ENCODE measurements at places on chromosomes 4 and X.

DNA sequence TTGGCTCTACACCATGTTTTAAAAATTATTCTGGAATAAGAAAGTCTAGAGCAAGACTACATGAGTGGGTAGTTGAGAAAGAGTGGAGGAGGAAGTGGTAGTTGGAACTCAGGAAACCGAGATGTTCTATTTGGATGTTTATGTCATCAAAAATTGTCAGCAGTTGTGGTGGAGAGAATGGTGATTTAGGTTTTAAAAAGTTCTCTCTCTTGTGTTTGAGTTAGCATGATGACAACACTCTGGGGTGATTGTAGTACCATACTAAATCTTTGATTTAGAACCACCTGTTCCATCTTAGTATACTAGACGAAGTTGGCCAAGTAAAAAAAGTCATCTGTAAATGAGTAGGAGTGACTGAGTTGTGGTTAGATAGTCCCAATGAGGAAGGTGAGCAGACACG is 40.7 kb downstream of the KLHL2 start:
- no peak for DNase-seq

DNA sequence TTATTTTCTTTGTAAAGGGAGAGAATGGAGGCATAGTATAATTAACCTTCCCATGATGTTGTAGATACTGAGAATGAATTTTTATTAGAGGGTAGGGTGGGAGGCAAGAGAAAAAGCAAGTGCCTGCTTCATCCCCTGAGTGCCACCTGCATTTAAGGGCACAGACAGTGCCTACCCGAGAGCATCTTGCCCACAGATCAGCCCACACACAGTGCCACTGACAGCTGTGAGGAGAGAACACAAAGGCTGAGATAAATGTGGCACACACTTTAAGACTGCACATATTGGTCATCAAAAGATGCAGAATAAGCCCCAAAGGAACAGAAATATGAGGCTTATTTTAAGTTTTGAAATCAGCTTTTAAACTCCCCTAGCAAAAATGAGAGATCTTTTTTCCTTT is 250.8 kb downstream of the SLC39A8 start:
- no peak for DNase-seq

- no peak for DNase-seq
Observed at GRCh38 chrX:24235084-24235710, 78.7 kb downstream of the SUPT20HL2 start.

- peak; percentile 57 for DNase-seq
Observed at GRCh38 chrX:119067023-119067739, 5.6 kb upstream of the CT47C1 start.

DNA sequence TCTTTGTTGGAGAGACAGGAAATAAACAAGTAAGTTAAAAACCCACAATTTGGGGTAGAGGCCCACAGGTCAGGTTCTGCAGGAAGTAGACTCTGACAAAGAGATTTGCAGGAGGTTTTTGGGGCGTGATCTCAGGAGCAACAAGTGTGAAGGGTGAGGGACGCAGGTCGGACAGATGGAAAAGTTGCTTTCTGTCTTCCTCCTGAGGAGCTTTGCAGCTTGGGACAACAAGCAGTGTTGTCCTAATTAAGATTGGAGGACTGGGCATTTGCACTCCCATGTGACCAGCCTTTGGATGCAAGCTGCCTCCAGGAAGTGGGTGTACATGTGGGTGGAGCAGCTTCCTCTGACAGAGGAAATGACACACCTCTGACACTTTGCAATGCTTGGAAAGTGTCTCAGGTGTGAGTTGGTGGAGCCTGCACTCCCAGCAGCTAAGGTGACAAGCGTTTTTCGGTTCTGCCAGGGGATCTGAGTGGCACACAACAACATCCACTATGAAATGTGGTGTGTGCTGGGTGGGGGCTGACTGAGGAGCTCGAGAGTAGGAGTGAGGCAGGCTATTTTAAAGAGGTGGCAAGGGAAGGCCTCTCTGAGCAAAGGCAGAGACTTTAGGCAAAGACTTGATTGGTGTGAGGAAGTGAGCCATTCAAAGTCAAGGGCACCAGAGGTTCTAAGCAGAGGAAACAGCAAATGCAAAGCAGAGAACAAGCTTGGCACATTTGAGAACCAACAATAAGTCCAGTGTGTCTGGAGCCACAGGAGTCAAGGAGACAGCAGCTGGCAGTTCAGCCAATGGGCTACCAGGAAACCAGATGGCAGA is 339.8 kb upstream of the GATB start:
- DNase-seq = no peak

GRCh38 chrX:17662391-17662790 is 74.9 kb upstream of the SCML1 start:
- no peak for DNase-seq

GRCh38 chrX:101749436-101749835 is 89.8 kb upstream of the ARMCX2 start:
- no peak for DNase-seq

- DNase-seq = no peak
Observed at GRCh38 chrX:147981038-147981752, at the start of gene FMR1NB. Gene FMR1NB (plus strand): TSS chrX:147981337. CDS start chrX:147981403, 66 bp downstream.

- peak; percentile 31 for DNase-seq
Observed at GRCh38 chr4:1376841-1377605, 29.2 kb downstream of the NKX1-1 start.

DNA sequence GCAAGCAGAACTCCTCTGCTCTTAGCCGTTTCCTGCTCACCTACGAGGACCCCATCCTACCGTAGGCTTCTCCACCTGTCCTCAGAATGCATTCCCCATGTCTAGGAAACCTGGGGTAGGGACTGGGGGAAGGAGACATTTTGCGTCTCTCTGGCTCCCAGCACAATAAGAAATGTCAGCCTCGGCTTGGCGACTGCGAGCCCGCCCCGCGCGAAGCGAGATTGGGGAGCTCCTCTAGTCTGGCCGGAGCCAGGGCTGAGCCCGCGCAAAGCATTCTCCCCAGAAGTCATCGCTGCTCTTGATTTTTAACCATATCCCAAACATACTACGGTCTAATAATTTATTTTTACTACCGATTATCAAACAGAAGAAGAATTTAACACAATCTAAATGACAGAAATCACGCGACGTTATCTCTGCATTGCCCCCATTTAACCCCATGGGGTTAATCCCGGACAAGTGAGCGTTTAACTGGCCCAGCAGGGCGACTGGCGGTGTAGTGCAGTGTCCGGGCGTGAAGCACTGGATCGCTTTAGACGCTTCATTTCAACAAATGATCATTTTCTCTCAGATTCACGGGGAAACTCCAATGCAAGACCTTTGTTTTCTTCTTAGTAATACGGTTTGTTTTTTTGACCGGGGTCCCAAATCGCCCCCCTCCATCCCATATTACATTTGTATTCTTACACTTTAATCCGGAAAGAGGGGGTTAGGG is 8.0 kb upstream of the PITX2 start:
- DNase-seq = no peak

- no peak for DNase-seq
Observed at GRCh38 chrX:153526801-153527200, 9.4 kb downstream of the ATP2B3 start.

- DNase-seq = no peak
Observed at GRCh38 chrX:150688911-150689451, 4.2 kb upstream of the MTMR1 start.

DNA sequence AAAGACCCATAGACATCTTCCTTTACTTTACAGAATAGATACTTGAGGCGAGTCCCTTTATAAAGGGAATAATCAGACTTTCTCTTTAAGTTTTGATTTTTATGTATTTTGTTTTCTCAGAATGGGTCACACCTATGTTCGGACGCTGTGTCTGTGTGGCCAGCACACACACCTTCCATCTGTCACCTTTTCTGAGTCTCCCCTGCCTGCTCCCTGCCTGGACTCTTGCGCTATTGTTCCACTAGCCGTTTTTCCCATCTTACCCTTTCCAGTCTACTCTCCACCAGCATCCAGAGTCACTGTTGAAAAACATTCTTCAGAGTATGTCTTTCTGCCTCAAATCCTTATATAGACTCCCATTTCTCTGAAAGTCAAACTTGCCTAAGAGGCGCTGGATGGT is 236.1 kb downstream of the MAML3 start:
- no peak for DNase-seq

GRCh38 chrX:110133735-110134370 is 130.9 kb downstream of the TMEM164 start:
- no peak for DNase-seq

DNA sequence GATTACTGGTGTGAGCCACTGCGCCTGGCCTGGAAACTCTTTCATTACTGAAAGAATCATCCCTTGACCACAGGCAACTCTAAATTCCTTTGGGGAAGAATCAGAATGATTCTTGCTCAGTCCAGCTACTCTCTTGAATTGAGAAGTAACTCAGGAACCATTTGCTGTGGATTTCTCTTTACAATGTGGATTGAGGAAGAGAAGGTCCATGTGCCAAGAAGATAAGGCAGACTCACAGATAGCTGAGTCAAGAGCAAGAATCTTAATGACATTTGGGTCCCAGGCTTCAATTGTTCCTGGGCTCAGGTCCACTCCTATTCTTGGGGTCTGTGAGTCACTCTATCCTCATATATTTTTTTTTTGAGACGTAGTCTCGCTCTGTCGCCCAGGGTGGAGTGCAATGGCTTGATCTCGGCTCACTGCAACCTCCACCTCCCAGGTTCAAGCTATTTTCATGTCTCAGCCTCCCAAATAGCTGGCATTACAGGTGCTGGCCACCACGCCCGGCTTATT is 6.2 kb upstream of the MGARP start:
- no peak for DNase-seq

DNA sequence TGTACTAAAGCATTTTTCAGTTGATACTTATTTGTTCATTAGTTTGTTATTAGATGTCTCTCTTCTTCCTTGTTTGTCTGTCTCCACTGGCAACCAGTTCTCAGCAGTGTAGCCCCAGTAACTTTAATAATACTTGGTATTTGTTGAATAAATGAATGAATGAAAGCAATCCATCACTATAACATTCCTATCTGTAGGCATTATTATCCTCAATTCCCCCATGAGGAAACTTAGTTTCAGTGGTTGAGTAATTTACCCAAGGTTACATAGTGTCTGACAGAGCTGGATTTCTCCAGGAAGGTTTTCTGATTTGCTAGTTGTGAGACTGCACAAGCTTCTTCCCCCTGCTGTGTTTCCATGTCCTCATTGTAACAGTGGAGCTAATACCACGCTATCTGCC is 27.8 kb upstream of the MAOB start:
- no peak for DNase-seq

DNA sequence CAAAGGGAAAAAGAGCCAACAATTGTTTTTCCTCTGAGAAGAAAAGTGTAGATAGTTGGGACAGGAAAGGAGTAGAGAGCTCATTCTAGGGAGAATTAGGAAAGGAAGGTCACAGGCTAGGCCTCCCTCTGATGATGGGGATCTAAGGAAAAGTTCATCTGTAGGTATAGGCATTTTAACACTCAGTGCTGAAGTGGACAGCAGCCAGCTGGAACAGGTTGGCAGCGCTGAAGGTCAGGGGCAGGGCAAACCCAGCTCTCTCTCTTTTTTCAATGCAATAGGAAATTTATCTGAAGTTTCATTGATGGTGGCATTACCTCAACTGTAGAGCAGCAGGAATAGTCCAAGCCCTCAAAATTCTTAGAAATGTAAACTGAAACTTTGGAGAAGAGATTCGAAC is 98.5 kb upstream of the ETNPPL start:
- no peak for DNase-seq

DNA sequence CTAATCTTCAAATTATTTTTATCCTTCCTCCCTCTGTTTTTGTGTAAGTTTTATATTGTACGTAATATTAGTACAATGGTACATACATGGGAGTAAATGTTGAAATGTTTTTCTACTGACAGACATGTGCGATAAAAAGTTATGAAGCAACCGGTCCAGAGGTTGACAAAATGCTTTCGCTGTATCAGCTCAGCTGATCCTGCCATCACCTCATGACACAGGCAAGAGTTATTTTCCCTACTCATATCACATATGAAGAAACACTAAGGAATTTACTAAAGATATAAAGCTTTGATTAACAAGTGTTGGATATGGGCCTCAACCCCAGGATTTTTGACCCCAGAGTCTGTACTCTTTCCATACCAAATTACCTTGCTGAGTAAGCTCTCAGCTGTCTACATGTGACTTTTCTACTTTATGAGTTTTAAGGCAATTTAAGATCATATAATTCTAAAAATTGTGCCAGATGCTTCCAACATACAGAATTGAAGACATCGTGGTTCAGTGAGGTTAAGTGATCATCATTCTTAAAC is 50.0 kb downstream of the CLCN5 start:
- DNase-seq = no peak

- no peak for DNase-seq
Observed at GRCh38 chr4:116328261-116328860, 757.0 kb downstream of the TRAM1L1 start.

DNA sequence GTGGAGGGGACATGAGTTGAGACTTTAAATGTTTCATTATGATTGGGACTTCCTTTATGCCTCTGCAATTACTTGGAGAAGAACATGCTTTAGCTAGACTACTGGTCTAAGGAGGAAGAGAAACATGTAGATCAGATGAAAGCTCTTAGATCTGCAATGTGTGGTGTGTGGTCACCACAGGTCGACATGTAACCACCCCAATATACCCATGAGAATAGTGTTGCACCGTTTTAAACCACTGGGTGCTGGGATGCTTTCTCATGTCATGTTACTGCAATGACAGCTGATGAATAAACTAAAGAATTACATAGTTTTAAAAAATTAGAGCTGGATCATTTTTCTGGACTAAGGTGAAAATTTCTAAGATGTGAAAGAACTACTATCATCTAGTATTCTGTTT is 1039.7 kb downstream of the RAPGEF2 start:
- DNase-seq = no peak

DNA sequence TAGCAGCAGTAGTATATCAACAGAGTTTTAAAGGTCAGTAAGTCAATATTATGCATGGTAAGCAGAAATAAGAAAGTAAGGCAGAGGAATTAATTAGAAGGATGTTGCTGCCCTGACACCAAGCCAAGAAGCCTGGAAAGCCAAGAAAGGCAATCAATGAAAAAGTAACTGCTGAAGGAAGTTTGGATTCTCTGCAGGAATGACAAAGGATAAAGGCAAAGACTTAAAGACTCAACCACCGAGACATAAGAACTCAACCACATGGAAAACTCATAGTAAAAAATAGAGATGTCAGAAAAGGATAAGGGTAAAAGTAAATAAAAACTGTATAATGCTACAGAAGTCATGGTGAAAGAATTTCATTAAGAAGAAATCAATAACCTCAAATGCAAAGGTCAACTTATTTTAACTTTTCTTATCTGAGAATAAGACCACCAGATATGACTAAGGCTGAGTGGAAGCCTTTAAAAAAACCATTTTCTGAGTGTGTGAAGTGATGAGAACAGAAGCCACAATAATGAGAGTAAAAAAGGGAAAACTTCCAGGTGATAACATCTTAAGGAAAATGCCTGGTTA is 55.2 kb downstream of the NEK1 start:
- DNase-seq = no peak

DNA sequence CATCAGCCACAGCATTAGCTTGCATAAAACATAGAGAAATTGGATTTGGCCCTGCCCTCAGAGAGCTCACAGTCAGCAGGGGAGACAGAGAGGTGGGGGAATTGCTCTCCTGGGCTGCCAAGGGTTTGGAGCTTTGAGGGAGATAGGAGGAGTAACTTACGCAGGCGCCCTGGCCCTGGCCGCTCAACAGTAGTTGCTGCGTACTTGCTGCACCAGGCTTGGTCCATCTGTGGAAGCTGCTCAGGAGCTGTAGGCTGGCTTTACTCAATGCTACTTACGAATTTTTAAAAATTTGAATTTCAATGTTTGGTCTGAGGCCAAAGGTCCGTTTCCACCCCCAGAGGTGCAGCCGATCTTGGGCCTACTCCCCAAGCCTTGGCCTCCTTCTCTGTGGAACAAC is 83.3 kb downstream of the CPZ start:
- no peak for DNase-seq

- DNase-seq = peak; percentile 56
Observed at GRCh38 chr4:56505269-56506130, at the start of gene ARL9. Gene ARL9 (plus strand): TSS chr4:56505791. CDS start chr4:56505863, 72 bp downstream.

GRCh38 chr4:36551697-36552214 is 270.3 kb downstream of the DTHD1 start:
- DNase-seq = no peak

Measured in glutamatergic neuron (in vitro differentiated cells).